ENCODE measurements at places on chromosomes 7 and 10.

GRCh38 chr7:56222866-56223265 is 106.6 kb upstream of the NUPR2 start:
- no peak for DNase-seq

DNA sequence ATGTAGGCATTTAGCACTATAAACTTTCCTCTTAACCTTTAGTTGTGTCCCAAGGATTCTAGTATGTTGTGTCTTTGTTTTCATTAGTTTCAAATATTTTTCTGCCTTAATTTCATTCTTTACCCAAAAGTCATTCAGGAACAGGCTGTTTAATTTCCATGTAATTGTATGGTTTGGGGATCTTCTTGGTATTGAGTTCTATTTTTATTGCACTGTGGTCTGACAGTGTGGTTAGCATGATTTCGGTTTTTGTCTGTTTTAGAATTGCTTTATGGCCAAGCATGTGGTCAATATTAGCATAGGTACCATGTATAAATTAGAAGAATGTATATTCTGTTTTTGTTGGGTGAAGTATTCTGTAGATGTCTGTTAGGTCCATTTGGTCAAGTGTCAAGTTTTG is 26.3 kb downstream of the COA1 start:
- no peak for DNase-seq

DNA sequence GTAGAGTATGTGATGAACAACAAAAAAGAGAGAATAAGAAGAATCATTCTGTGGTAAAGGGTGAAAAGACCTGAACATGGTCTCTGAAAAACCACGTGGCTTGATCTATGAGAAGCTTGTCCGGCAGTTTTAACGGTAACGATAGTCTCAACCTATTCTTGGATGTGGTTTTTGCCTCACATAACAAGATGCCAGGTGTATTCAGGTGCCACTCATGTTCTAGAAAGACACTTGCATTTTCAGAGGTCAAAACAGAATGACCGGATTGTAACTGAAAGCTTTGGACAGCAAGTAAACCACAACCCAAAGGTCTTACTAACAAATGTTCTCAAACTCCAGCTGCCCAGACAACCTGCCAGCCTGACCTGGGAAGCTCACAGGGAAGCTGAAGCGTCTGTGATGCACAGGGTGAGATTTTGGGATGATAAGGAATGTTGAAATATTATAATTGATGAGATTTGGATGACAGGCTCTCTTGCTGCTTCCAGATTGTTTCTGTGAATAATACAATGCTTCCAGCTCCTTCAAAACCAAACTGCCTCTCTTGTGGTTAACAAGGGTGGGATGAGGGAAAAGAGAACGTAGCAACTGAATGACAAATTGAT is 137.4 kb upstream of the GRB10 start:
- no peak for DNase-seq

GRCh38 chr10:68153473-68154210 is 44.4 kb downstream of the MYPN start:
- DNase-seq, result no peak

DNA sequence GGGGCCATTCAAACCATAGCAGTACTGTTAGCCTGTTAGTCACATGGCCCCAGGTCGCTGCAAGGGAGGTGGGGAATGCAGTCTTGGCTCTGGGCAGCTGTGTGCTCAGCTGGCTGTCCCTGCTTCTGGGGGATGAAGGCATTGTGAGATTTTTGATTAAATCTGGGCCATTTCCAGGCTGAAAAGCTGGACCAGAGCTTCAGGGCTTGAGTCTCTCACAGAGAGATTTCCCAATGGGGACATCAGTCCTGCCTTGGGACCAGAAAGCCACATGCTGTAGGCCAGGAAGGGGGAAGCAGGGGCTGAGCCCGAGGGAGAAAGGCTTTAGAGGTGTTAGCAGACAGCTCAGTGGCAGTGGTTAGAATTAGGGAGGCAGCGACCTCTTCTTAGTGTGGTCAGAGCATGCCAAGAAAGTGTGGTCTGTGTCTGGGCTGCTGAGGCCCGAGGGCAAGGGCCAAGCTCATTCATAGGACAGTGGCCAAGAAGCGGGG is 33.6 kb downstream of the PALD1 start:
- no peak for DNase-seq

DNA sequence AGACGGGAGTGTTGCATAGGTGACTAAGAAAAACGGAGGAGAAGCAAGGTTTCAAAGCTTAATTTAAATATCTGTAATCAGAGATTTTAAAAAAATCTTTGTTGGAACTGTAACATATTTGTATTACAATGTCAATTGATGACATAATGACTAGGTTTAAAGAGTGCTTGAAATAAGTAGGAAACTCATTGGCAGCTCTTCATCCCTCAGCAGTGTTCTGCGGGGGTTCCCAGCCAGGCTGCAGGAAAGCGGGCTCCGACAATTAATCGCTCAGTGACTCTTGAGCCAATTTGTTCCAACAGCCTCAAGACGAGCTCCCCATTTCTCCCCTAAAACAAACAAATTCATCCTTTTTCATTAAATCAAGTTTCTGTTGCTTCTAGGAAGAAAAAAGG is 22.6 kb downstream of the CPXM2 start:
- no peak for DNase-seq

DNA sequence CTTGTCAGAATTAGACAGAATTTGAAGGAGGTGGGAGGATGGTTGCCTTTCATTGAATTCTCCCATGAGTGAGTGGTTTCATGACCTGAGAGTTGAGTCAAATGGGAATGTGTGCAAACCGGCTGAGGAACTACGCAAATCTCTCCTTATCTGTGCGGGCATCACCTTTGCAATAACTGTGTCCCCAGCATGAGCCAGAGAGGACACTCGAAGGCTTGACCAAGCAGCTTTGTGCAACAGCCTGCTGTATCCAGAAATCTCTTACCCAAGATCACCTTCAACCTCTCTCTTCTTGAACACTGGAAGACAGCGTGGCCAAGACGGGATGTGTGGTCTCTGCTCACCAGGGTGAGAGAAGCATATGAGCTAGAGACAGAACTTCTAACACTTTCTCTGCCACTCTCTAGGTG is 93.8 kb upstream of the IKZF1 start:
- DNase-seq, result no peak

DNA sequence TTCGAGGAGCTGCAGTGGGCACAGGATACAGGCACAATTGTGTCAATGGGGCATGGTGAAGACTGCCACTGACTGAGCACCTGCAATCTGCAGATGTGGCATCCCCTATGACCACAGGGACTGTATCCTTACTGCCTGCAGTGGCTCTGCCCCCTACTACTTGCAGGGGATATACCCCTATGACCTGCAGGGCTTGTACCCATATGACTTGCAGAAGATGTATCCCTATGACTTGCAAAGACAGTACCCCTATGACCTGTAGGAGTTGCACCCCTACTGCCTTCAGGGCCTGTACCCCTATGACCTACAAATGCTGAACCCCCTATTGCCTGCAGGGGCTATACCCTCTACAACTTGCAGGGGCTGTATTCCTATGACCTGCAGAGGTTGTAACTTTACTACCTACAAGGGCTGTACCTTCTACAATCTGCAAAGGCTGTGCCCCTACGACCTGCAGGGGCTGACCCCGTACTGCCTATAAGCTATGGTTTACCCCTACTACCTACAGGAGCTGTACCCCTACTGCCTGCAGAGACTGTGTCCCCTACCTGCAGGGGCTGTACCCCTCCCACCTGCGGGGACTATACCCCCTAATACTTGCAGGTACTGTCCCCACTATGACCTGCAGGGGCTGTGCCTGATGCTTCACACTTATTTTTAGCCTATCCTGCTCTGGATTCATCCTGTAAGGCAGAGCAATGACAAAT is 65.9 kb upstream of the ADAM12 start:
- no peak for DNase-seq

GRCh38 chr7:7352845-7353244 is 170.5 kb downstream of the C1GALT1 start:
- DNase-seq, result no peak
